Head of caudate nucleus (tissue), 42 donors: ENCODE measurements at places on chromosomes 7 and 10.
A peak's percentile ranks its signal among the peaks of the same experiment; 100 is the strongest.

DNA sequence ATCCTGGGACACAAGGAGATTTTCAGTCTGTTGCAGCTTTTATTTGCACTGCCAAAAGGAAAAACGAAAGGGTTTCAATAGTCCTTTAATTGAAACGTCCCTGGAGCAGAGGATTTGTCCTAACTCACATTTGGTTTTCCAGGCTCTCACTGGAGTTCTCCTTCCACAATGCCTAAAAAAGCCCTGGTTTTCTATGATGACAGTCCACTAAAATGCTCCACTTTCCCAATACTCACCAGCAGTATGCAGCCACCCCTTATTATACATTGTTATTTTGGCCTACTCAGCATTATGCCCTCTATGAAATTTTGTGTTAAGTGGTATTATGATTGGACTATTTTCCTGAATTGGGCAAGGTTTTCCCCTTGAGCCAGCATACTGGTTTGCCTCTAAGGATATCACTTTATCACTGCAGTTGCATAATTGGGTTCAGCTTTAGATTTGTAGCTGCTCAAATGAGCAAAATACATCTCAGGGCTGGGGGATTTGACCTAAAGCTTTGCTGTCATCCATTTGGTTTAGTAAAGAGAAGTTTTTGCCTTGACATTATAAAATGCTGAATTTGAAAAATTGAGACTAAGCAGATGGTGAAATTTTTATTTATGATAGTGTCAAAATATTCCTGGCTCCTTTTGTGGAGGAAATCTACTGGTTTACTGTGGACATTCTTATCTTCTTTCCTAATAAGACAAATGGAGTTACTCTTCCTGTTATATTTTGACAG lies 239.2 kb downstream of the RNLS start:
- DNase-seq, result no peak

- DNase-seq, result no peak
Measured at GRCh38 chr7:68014031-68014736, 1017.6 kb downstream of the TYW1 start.

GRCh38 chr7:156515911-156516790 lies 124.4 kb upstream of the RNF32 start:
- DNase-seq, result peak; percentile 40

DNA sequence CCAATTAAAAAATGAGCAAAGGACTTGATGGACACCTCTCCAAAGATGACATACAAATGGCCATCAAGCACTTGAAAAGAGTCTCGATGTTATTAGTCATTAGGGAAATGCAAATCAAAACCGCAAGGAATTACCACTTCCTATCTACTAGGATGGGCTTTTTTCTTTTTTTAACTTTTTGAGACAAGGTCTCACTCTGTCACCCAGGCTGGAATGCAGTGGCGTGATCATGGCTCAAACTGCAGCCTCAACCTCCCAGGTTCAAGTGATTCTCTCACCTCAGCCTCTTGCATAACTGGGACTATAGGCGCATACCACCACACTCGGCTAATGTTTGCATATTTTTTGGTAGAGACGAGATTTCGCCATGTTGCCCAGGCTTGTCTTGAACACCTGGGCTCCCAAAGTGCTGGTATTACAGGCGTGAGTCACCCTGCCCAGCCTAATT lies 13.6 kb downstream of the NKX1-2 start:
- DNase-seq, result no peak

DNA sequence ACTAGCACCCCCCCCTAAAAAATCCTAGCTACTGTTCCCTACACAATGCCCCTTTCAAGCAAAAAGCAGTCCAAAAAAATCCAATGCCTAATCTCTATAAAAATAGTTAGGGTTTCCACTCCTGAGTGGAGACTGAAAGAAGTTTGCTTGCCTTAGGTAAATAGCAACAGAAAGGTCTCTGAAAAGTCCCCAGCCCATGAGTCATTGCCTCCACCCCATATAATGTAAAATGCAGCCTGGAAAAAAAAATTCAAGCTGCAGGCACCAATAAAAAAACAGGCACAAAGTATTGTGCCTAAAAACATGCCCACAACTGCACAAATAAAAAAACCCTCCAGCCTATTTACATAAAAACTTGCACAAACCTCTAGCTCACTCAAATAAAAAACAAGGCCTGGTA lies 47.5 kb downstream of the ZNF680 start:
- DNase-seq, result no peak

DNA sequence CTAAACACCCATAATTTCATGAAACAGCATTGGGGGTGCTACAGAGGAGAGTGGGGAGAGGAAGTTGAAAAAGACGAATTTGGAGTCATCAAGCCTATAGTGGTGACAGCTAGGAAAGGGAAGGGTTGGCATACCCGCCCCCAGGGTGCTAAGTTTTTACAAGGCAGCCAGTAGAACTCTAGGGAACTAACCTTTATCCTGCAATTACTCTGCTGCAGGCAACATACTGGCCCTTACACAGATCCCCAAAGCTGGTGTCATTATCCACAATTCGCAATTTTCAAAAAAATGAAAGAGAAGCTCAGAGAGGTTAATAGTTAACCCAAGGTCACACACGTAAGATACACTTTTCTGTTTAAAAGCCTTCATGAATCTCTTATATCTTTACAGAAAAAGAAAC lies 14.2 kb upstream of the SLC35B4 start:
- no peak for DNase-seq

DNA sequence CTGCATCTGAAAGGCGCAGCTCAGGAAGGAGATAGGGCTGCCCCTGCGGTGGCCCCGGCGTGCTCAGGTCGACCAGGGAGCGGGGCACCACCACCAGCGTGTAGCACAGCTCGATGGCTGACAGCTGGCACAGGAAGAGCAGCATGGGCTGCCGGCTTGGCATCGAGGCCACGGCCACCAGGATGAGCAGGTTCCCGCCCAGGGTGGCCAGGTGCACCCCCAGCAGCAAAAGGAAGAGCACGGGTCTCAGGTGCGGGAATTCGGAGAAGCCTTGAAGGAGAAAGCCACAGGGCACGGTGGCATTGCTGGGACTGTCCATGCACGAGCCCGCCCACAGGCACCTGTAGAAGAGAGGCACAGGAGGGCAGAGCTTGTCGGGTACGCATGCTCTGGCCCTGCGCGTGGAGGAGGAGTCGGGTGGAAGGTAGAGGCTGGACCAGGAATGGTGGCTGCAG lies 33.9 kb downstream of the TAS2R41 start:
- DNase-seq, result no peak

GRCh38 chr7:37526623-37527022 lies 78.0 kb upstream of the ELMO1 start:
- DNase-seq, result no peak

DNA sequence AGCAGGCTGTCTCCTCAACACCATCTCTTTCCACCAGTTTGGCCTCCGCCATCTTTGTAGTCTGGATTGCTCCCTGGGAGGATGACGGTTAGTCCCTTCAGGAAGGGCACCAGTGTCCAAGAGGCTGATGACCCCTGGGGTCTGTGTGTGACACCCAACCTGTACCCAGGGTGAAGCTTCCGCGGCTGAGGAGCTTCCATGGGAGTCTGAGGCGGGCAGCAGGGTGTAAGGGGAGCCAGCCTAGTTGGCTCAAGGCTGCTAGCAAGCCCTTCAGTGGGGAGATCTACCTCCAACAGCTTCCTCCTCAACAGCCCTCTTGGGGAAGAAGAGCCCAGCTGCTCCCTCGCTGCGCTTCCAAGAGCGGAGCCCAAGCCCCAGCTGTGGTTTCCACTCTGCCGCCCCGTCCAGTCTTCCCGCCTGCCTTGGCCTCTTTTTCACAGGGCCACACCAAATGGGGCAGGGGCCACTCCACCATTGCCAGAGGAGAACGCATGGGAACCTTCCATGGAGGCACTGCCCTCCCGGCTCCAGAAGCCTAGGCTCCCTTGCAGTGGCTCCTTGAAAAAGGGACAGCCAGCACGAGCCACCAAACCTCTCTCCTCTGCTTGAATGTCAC lies 57.4 kb downstream of the TMEM209 start:
- no peak for DNase-seq
